Adrenal gland (tissue), 19 donors: ENCODE measurements at places on chromosomes 4 and X.

- H3K27ac ChIP-seq: no peak overlapping the region
- no peak overlapping the region for H3K4me3 ChIP-seq
- no peaks in the 10 kb centered on the region for H3K36me3 ChIP-seq
Observed at GRCh38 chr4:175906384-175906783, 94.3 kb upstream of the GPM6A start.

DNA sequence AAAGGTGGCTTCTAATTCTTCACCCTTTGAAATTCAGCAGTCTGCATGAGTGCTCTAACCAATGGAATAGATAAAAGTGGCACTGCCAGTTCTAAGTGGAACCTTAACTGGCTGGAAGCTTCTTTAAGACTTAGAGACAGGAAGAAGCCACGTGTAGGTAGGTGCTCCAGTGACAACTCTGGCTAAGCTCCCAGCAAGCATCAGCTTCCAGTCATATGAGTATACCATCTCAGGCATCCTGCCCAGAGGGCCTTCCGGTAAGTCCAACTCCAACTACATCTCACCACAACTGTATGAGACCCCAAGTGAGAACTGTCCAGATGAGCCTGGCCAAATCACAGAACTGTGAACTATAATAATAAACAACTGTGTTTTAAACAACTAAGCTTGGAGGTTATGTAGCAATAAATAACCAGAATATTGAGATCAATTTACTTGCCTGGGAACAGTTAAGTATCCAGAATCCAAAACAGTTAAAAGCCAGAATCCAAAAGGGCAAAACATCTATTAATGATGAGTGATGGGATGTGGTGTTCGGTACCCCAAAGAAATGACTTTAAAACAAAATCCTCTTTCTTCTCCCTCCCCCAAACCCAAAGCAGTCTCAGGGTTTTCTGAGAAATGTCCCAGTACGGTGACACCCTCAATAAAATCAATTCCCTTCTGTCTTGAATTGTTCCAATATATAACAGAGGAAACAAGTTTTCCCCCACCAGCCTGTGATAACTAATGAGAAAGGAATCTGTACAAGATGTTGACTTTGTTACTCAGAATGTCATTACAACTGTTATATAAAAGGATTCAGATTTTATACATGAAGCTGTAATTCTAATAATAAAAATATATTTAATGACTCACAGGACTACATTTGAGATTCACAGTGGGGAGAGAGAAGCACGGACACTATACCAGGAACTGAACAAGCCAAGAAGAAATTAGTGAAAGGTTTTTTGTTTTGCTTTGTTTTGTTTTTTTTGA is 4.2 kb downstream of the TSPAN5 start:
- H3K4me1 ChIP-seq: peaks cover 14% of the 10 kb centered on the region
- no peaks in the 10 kb centered on the region for H3K36me3 ChIP-seq
- DNase-seq: no peak
- no peak overlapping the region for H3K27ac ChIP-seq
- no peak overlapping the region for H3K4me3 ChIP-seq
- peaks cover 15% of the 10 kb centered on the region for H3K27me3 ChIP-seq

DNA sequence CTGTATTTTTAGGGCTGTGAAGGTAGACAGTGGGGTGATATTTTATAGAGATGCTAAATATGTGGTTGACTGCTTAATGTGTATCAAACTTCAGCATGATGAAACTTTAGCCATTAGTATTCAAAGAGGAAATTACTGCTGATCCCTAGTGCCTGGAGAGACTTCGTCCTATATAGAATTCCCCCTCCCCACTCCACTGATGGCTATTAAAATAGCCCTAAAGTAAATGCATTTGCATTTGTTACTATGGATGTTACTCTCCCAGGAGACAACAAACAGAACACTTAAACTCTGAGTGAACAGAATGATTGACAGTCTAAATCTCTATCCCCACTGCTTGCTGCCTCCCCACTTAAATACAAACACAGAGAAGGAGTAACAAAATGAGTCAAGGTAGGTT is 39.1 kb downstream of the ADGRL3 start:
- H3K4me1 ChIP-seq: no peaks in the 10 kb centered on the region
- no peak overlapping the region for H3K27ac ChIP-seq
- DNase-seq: no peak
- no peaks in the 10 kb centered on the region for H3K36me3 ChIP-seq

- no peak for DNase-seq
- peaks cover 50% of the 10 kb centered on the region for H3K4me1 ChIP-seq
- no peaks in the 10 kb centered on the region for H3K27me3 ChIP-seq
- no peak overlapping the region for H3K4me3 ChIP-seq
Observed at GRCh38 chr4:128848461-128848860, 39.0 kb downstream of the JADE1 start.

- no peaks in the 10 kb centered on the region for H3K36me3 ChIP-seq
- DNase-seq: peak; percentile 29
- H3K27ac ChIP-seq: no peak overlapping the region
- no peaks in the 10 kb centered on the region for H3K27me3 ChIP-seq
- no peak overlapping the region for H3K4me3 ChIP-seq
- H3K4me1 ChIP-seq: no peaks in the 10 kb centered on the region
Observed at GRCh38 chrX:26783512-26784225, 567.7 kb downstream of the MAGEB5 start.

- no peaks in the 10 kb centered on the region for H3K36me3 ChIP-seq
- no peaks in the 10 kb centered on the region for H3K27me3 ChIP-seq
- peak overlapping the region; percentile 45 for H3K4me3 ChIP-seq
- no peaks in the 10 kb centered on the region for H3K4me1 ChIP-seq
Observed at GRCh38 chrX:84188320-84188834, 378 bp upstream of the RPS6KA6 start.
